ENCODE measurements at places on chromosomes 3 and 15. TPM values are rescaled to one million over a fixed set of nuclear protein-coding genes. Genes with fewer than 3 reads are reported as not detected.

Gene ACOX2
- 1.6 TPM for total RNA-seq

Gene MEGF11
- total RNA-seq = not detected

Gene TTBK2
- total RNA-seq = 7.1 TPM

Gene TRH
- total RNA-seq = not detected

Gene PFKFB4
- total RNA-seq = 1.3 TPM

Gene SLC22A14
- under 0.01 TPM for total RNA-seq

Gene DPPA4
- total RNA-seq = not detected

Gene PLCB2
- total RNA-seq = not detected

Gene C3orf70
- total RNA-seq = 3.5 TPM

Gene C3orf20
- total RNA-seq = not detected

Gene BFSP2
- not detected for total RNA-seq
